ENCODE measurements at places on chromosomes 4 and X. TPM values are rescaled to one million over a fixed set of nuclear protein-coding genes. Genes with fewer than 3 reads are reported as not detected.

DNA sequence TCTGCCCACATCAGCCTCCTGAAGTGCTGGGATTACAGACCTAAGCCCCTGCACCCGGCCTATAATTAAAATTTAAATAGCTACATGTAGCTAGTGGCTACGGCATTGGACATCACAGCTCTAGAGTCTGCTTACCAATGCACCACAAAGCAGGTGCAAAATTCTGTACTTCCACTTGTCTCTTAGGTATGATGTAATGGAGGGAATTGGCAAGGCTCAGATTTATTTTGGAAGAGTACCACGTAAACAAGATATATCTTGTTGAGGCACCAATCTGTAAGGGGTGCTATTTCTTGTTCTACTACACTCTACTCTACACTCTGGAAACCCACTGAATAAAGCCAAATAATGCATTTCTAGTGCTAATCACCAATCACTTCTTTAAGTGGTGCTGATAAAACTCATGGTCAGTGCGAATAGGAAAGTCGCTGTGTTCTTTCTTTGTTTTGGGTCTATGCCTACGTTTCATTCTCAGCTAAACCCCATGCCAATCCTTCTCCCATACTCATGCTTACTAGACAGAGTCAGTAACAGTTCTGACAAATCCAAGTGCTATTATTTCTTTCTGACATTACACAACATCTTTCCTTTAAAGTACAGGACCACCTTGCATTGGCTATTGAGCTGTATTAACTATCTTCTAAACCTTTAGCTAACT lies 92.3 kb downstream of the GC start:
- H3K27me3 ChIP-seq = no peaks in the 10 kb centered on the region
- no peak overlapping the region for H3K27ac ChIP-seq
- no peak overlapping the region for H3K4me3 ChIP-seq
- H3K4me1 ChIP-seq = no peaks in the 10 kb centered on the region
- no peaks in the 10 kb centered on the region for H3K36me3 ChIP-seq

DNA sequence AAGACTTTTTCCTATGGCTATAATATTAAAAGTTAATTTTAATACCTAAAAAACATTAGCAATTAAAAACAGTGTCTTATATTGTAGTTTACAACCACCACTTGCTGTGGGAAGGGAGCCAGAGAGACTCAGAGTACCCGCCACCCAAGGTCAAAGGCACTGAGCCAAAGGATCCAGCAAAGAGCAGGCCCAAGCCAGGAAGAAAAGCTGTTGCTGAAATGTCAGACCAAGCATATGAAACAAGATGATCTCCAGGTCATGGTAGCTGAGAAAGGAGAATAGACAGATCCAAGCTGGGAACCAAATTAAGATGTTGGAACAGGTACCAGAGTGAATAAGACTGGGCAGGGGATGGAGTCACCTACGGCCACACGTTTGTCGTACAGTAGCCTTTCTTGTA lies 18.8 kb upstream of the ATOH1 start:
- H3K4me3 ChIP-seq = no peak overlapping the region
- H3K4me1 ChIP-seq = no peaks in the 10 kb centered on the region
- H3K36me3 ChIP-seq = no peaks in the 10 kb centered on the region
- no peaks in the 10 kb centered on the region for H3K27me3 ChIP-seq
- no peak overlapping the region for H3K27ac ChIP-seq

CSN1S1 gene
- not detected for total RNA-seq

- H3K27ac ChIP-seq = no peak overlapping the region
- DNase-seq = no peak
- H3K27me3 ChIP-seq = no peaks in the 10 kb centered on the region
- H3K4me3 ChIP-seq = no peak overlapping the region
- H3K4me1 ChIP-seq = no peaks in the 10 kb centered on the region
- H3K36me3 ChIP-seq = no peaks in the 10 kb centered on the region
Measured at GRCh38 chrX:112527903-112528302, 151.8 kb downstream of the LHFPL1 start.

DNA sequence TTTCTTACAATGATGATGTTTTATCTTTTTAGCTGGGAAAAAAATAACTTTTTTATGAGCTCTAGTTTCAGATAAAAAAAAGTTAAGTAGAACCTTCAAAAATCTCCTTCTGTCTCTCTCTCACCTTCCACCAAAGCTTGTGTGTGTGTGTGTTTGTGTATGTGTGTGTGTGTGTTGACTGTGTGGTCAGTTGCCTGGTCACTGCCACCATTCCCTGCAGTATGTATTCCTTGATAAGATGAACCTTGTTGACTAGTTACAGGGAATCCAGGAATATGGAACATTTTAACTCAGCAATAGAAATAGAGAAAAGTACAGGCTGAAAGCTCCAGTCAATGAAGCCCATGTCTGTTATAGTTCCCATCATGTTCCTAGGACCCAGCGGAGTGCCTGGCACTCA lies 143.5 kb downstream of the CORIN start:
- no peak overlapping the region for H3K4me3 ChIP-seq
- no peak overlapping the region for H3K27ac ChIP-seq
- H3K27me3 ChIP-seq = no peaks in the 10 kb centered on the region
- no peaks in the 10 kb centered on the region for H3K36me3 ChIP-seq
- no peak for DNase-seq
- no peaks in the 10 kb centered on the region for H3K4me1 ChIP-seq
